COLO829 (cell line): ENCODE measurements at places on chromosomes 12 and 14.

GRCh38 chr12:3216726-3217682 is 139.8 kb downstream of the TSPAN9 start:
- no peak for DNase-seq

- DNase-seq = no peak
Observed at GRCh38 chr12:54142114-54142475, 46.7 kb downstream of the SMUG1 start.

- DNase-seq = no peak
Observed at GRCh38 chr12:104407922-104408321, 48.8 kb upstream of the CHST11 start.

DNA sequence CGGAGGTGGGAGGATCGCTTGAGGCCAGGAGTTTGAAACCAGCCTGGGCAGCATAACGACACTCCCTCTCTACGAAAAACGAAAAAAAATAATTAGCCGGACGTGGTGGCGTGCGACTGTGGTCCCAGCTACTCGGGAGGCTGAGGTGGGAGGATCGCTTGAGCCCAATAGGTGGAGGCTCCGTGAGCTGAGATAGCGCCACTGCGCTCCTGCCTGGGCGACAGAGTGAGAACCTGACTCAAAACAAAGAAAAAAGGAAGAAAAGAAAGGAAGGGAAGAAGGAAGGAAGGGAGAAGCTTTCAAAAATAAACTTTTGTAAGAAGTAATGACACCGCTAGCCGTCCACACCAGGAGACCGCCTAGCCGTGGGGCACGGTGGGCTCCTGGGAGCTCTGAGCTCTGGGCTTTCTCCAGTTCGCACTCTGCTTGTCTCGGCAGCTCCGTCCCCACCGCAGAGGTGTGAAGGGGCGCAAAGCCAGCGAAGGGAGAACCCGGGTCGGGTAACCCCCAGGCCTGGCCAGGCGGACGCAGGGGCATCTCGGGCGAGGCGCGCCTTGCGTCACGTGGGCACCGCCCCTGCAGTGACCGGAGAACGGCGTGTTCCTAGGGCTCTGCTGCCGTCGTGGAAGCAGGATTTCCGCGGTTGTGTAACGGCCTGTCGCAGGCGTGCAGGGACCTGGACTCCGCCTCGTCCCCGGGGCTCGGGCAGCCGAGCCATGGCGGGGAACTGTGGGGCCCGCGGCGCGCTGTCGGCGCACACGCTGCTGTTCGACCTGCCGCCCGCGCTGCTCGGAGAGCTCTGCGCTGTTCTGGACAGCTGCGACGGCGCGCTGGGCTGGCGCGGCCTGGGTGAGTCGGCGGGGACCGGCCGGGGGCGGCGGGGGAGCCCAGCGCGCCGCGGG is at the start of gene IRAK3:
IRAK3 (plus strand) TSS at position 631 of the 902 bp plus-strand sequence; CDS start at position 717, 86 bp downstream.
- no peak for DNase-seq

DNA sequence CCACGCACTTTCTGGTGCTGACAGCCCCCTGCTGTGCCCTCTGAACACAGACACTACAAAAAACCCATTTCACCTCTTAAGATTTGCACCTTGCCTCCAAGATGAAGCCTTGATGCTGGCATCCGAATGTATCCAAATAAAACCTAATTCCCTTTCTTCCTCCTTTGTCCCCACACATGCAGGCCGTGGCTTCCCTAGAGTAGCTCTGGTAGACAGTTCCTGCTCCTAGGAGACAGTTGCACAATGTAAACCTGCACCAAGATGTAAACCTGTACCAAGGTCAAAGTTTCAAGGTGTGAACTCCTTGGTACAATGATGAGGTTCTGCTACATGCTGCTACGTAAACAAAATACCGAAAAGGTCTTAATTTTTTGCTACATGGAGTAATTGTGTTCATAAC is 625 bp upstream of the ABHD12B start:
- DNase-seq = no peak
